ENCODE measurements at places on chromosomes 11 and 22.

DNA sequence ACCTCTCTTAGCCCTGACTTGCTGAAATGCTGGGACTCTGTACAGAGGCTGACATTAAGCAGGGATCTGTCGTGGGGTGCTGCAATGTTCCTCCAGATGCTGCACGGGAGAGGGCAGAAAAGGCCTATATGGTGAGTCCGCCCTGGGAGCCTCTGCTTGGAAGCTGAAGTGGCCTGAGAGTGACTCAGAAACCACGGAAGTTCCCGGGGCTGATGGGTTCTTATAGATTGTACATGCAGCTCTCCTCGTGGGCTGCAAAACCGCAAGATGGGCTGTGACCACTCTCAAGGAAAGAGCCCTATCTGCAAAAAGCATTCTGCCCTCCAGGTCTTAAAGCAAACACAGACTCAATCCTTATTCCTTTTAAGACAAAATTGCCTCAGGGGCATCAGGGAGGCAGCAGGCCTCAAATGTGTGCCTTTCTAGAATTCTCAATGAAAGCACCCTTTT, 5.8 kb upstream of the SLC43A3 start:
- DNase-seq, result peak; percentile 39

DNA sequence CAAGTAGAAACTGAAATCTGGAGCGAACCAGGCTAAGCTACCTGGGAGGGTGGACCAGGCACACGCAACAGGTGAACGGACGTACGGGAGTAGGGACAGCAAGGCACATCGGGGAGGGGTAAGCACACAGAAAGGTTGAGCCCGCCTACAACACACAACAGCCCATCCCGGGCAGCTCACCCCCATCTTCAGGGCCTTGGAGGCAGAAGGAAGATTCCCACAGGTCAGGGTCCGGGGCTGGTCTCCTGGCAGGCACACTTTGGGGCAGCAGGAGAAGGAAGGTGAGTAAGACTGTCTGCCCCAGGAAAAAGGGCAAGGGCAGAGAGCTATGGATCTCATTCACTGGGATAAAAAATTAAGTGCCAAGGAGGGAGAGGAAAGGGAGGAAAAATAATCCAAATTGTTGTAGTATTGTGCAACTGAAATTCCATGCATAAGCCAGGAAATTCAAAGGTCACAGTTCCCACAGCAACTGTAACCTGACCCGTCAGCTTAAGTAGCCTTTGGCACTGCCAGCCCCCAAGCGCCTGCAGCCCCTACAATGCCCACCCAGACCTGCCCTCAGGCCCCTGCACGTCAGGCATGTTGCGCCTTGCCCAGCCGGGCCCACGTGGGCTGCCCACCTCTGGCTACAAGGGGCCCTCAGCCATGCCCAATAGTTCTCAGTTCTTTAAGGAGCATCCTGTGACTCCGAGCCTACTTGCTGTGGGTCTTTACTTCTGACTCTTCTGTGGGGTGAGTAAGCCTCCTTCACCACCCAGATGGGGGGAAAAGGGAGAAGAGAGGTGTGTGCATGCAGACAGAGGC, 51.8 kb downstream of the MICAL3 start:
- no peak for DNase-seq

- DNase-seq, result no peak
Measured at GRCh38 chr11:33899400-33900037, 7.6 kb upstream of the LMO2 start.

DNA sequence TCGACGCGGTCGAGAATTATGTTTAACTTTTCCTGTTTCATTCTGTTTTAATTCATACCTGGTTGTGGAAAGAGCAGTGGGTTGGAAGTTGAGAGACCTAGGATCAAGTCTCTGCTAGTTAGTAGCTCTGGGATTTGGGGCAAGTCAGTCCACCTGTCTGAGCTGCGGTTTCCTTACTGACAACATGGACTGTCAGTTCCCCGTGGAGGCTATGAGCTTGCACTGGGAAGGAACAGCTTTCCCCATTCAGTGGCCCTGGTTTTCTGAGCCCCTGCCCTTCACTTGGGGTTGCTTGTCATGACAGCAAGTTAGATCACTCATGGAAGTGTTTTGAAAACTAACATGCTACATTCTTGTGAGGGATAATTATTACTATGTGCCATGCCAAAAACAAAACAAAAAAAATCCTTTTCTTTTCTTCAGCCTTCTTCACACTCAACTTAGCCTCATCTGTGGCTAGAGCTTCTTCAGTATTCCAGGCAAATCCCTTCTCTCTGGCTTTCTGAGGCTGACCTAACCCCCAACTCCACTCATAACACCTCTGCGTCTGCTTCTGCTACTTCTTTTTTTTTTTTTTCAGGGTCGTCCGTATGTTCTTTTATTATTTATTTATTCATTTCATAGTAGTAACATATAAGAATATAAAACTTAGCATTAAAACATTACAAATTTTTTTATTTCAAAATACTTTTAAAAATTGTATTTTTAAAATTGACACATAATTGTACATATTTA, 43.0 kb upstream of the ZBED5 start:
- DNase-seq, result no peak

DNA sequence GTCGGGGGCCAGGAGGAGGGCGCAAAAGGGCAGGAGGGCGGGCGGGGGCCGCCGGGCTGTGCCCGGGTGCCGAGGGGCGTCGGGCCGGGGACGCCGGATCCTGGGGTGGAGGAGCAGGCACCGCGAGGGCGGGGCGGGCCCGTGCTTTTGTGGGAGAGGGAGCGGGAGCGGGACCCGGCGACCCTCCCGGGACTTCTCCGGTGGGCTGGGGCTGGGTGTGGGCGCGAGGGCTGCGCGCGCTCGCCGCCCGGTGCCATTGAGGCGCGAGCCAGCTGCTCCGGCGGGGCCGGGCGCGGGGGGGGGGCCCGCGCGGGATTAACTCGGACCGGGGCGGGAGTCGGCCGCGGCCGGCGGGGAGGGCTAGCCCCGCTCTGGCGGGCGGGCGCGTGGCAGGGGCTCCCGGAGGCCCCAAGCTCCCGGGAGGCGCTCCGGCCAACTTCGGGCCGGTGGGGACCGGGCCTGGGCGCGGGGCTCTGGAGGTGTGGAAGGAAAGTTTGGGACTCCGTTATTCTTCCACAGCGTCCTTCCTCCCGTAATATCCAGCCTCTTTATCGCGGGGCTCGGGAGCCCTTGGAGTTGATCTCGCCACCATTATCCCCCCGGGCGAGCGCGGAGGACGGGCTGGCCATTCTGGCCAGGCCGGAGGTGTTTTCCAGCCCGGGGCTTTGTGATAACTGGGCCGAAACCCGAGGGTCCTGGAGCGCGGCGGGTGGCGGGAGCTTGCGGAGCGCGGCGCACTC, 936 bp downstream of the CECR2 start:
- no peak for DNase-seq

DNA sequence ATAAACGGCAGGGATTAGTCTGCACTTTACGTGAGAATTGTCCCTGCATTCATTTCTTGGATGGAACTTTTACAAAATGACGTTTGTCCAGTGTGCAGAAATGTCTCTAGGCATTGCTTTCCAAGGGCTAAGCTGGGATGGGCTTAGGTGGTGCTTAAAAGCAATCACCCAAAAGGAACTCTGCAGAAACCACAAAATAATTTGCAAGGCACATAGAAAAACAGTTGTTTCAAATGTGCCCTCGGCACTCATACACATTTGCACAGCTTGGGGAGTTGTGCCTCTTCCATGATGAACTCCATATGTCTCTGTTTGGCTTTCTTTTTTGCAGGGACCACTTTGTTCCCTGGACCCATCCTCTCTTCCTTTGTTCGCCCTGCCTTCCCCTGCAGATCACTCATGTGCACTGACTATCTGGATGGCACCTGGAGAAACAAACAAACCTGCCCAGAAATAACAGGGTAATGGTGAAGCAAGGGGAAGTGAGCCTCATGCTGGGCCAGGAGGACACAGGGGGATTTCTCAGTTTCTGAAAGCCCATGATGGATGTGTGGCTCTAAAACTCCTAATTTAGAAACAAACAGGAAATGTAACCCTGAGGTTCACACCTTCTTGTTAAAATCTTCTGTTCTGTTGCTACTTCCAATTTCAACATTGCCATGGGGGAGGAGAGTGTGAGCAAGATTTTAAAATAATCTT, 150.2 kb downstream of the SNX19 start:
- DNase-seq, result no peak

Measured in CD4-positive, alpha-beta T cell treated with Interleukin-4 for 1 hour (primary cell).